ENCODE measurements at places on chromosomes 7 and 10.

GRCh38 chr7:1538544-1539180 is 8.2 kb downstream of the MAFK start:
- no peak overlapping the region for H3K4me3 ChIP-seq
- H3K27me3 ChIP-seq: peaks cover 5% of the 10 kb centered on the region
- peaks cover 70% of the 10 kb centered on the region for H3K36me3 ChIP-seq
- peaks cover 52% of the 10 kb centered on the region for H3K4me1 ChIP-seq
- no peak for DNase-seq
- H3K27ac ChIP-seq: peak overlapping the region; percentile 40

DNA sequence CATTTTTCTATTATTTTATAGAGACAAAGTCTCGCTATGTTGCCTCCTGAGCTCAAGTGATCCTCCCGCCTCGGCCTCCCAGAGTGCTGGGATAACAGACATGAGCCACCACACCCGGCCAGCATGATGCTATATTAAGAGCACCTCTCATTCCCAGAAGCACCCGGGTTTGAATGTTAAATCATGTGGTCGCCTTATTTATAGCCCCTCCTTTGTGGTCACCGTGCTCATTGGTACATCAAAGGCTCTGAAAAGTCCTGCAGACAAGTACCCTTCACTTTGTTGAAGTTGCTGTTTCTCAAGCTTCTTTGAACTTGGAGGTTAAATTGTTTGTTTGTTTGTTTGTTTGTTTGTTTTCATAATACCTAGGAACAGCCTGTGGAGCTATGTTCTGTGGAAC is 40.0 kb downstream of the CLIP2 start:
- no peaks in the 10 kb centered on the region for H3K27me3 ChIP-seq
- peaks cover 56% of the 10 kb centered on the region for H3K36me3 ChIP-seq
- peaks cover 27% of the 10 kb centered on the region for H3K4me1 ChIP-seq
- no peak overlapping the region for H3K27ac ChIP-seq

- no peaks in the 10 kb centered on the region for H3K36me3 ChIP-seq
- H3K4me1 ChIP-seq: peaks cover 15% of the 10 kb centered on the region
- H3K27me3 ChIP-seq: no peaks in the 10 kb centered on the region
- no peak overlapping the region for H3K27ac ChIP-seq
Observed at GRCh38 chr7:154842591-154842990, 160.3 kb downstream of the PAXIP1 start.

GRCh38 chr10:114749014-114749413 is 72.6 kb upstream of the FHIP2A start:
- H3K36me3 ChIP-seq: no peaks in the 10 kb centered on the region
- no peak for DNase-seq
- H3K27me3 ChIP-seq: no peaks in the 10 kb centered on the region
- no peak overlapping the region for H3K4me3 ChIP-seq
- no peak overlapping the region for H3K27ac ChIP-seq

DNA sequence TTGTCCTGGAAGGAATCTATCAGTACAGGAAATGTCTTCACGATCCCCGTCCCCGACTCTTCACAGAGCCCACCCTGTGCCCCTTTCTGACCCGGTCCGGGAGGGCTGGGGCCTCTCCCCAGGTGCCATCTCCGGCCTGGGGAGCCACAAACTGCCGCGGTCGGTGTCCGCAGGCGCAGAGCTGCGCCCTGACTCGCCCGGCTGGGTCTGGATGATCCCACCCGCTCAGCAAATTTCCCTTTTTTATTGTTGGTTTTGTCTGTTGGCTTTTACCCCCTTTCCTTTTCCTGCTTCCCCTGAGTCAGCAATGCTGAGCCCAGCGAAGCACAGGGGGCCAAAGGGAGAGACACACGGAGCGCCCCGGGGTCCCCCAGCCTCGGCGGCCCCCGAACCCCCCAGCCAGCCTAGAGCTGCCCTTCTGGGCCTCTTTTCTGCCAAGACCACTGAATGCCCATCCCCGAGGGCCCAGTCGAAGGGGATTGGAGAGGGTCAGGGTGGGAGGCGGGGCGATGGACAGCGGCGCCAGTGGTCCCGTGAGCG is 30.9 kb downstream of the LEP start:
- H3K4me3 ChIP-seq: peak overlapping the region; percentile 40
- no peak for DNase-seq
- peaks cover 5% of the 10 kb centered on the region for H3K36me3 ChIP-seq
- peaks cover 34% of the 10 kb centered on the region for H3K4me1 ChIP-seq
- H3K27me3 ChIP-seq: peaks cover 16% of the 10 kb centered on the region

- no peak overlapping the region for H3K27ac ChIP-seq
- no peaks in the 10 kb centered on the region for H3K27me3 ChIP-seq
- no peaks in the 10 kb centered on the region for H3K36me3 ChIP-seq
- no peak for DNase-seq
- H3K4me1 ChIP-seq: no peaks in the 10 kb centered on the region
- H3K4me3 ChIP-seq: no peak overlapping the region
Observed at GRCh38 chr10:61821153-61821552, 80.3 kb upstream of the ARID5B start.

DNA sequence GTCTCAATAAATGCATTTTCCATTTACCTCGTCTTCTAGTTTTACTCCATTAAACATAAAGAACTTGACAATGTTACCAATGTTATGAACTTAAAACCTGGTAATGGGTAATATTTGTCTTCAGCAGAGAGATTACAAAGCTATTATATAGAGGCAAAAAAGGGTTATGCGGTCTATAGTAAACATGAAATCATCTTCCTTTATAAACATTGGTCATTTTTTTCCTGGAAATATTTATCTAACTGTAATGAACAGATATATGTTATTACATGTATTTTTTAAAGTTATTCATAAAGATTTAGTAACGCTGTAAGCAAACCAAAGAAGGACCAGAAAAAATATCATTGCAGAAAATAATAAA is 1.3 kb downstream of the VWDE start:
- peaks cover 5% of the 10 kb centered on the region for H3K27me3 ChIP-seq
- no peak for DNase-seq
- peaks cover 7% of the 10 kb centered on the region for H3K4me1 ChIP-seq
- no peaks in the 10 kb centered on the region for H3K36me3 ChIP-seq
- H3K4me3 ChIP-seq: no peak overlapping the region

- peaks cover 17% of the 10 kb centered on the region for H3K4me1 ChIP-seq
- H3K36me3 ChIP-seq: no peaks in the 10 kb centered on the region
- no peak for DNase-seq
- no peak overlapping the region for H3K27ac ChIP-seq
- H3K4me3 ChIP-seq: no peak overlapping the region
Observed at GRCh38 chr7:132333301-132333700, 243.0 kb downstream of the PLXNA4 start.

GRCh38 chr10:125994601-125995000 is 98.2 kb downstream of the FANK1 start:
- H3K4me1 ChIP-seq: peaks cover 2% of the 10 kb centered on the region
- no peak overlapping the region for H3K4me3 ChIP-seq
- no peak for DNase-seq

GRCh38 chr10:93079663-93080349 is 6.1 kb downstream of the CYP26A1 start:
- DNase-seq: no peak
- H3K27ac ChIP-seq: no peak overlapping the region
- no peaks in the 10 kb centered on the region for H3K36me3 ChIP-seq
- peaks cover 11% of the 10 kb centered on the region for H3K4me1 ChIP-seq
- no peak overlapping the region for H3K4me3 ChIP-seq

DNA sequence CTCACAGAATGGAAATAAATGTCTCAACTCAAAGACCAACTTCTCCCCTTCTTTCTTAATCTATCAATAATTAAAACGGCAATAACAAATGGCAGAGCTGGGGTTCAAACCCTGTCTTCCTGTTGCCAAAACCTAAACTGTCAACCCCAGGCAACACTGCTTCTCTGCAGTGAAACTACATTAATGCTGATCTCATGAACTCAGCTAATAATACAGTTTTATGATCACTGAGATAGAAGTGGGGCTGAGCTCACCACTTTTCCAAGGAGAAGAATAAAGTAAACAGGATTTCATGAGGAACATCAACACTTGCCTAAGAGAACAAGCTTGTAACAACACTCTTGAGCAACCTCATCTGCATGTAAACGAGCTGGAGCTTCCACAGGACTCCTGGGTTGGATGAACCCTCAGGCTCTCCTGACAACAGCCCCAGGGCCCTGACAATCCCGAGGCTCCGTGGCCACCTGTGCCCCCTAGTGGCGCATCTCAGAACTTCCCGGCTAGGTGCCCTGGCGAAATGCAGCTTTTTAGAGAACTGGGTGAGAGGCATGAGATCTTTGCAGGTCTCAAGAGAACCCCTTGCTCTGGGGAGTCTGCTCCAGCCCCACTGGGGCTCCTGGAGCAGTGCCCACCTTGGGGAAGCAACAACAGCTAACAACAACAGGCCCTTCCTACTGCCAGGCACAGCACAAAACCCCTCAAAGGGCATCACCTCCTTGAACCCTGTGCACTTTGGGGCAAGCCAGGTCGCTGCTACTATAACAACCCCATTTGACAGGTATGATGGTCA is 169.3 kb downstream of the SH3PXD2A start:
- peaks cover 6% of the 10 kb centered on the region for H3K4me1 ChIP-seq
- H3K27me3 ChIP-seq: peaks cover 2% of the 10 kb centered on the region
- no peak overlapping the region for H3K4me3 ChIP-seq
- H3K36me3 ChIP-seq: no peaks in the 10 kb centered on the region

GRCh38 chr10:116098411-116099022 is 174.5 kb downstream of the GFRA1 start:
- DNase-seq: peak; percentile 59
- H3K36me3 ChIP-seq: no peaks in the 10 kb centered on the region
- H3K27me3 ChIP-seq: no peaks in the 10 kb centered on the region
- H3K4me1 ChIP-seq: peaks cover 21% of the 10 kb centered on the region
- no peak overlapping the region for H3K27ac ChIP-seq
- no peak overlapping the region for H3K4me3 ChIP-seq

DNA sequence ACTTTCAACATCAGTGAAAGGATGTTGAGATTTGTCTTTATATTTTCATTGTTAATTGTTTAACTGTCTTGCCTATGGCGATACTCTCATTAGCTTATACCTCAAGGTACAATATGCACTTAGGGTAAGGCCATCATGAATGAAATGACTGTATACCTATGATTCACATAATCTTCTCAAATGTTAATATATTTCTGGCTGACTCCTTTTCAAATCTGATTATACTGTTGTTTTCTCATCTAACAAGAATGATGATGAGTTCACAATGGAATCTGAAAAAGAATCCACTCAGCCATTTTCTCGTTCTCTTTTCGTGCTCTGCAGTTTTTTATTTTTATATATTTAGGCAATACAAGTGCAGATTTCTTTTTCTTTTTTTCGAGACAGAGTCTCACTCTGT is 159.1 kb downstream of the ARHGAP12 start:
- H3K27me3 ChIP-seq: no peaks in the 10 kb centered on the region
- no peak overlapping the region for H3K27ac ChIP-seq
- H3K4me1 ChIP-seq: peaks cover 19% of the 10 kb centered on the region

GRCh38 chr7:135231686-135232085 is 2.0 kb upstream of the STRA8 start:
- DNase-seq: no peak
- no peaks in the 10 kb centered on the region for H3K36me3 ChIP-seq
- no peaks in the 10 kb centered on the region for H3K4me1 ChIP-seq
- no peak overlapping the region for H3K27ac ChIP-seq
- H3K27me3 ChIP-seq: no peaks in the 10 kb centered on the region
- no peak overlapping the region for H3K4me3 ChIP-seq

- no peak overlapping the region for H3K27ac ChIP-seq
- H3K36me3 ChIP-seq: peaks cover 20% of the 10 kb centered on the region
- no peaks in the 10 kb centered on the region for H3K27me3 ChIP-seq
- DNase-seq: no peak
Observed at GRCh38 chr10:97069576-97070362, 116.0 kb downstream of the SLIT1 start.

- no peaks in the 10 kb centered on the region for H3K4me1 ChIP-seq
- H3K27ac ChIP-seq: no peak overlapping the region
- no peaks in the 10 kb centered on the region for H3K27me3 ChIP-seq
- no peaks in the 10 kb centered on the region for H3K36me3 ChIP-seq
- no peak for DNase-seq
Observed at GRCh38 chr10:129660569-129660968, 193.5 kb downstream of the MGMT start.

DNA sequence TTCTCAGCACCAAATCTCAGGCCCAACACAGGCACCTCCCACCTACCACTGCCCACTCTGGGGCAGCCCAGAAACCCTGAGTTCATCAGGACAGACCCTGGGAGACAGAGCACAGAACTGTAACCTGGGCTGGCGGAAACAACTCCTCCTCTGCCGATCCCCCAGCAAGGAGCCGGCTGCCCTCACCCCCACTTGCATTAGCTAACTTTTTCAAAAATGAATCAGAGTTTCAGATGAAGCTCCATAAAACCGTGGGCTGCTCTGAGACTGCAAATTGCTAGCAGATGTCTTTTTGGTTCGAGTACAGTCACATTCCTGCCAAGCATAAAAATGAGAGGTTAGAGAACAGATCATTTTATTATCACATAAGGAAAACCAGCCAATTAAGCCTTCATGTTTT is 93.4 kb upstream of the PARD3 start:
- no peaks in the 10 kb centered on the region for H3K27me3 ChIP-seq
- no peaks in the 10 kb centered on the region for H3K36me3 ChIP-seq
- H3K4me3 ChIP-seq: no peak overlapping the region
- H3K4me1 ChIP-seq: peaks cover 8% of the 10 kb centered on the region
- H3K27ac ChIP-seq: peak overlapping the region; percentile 33

DNA sequence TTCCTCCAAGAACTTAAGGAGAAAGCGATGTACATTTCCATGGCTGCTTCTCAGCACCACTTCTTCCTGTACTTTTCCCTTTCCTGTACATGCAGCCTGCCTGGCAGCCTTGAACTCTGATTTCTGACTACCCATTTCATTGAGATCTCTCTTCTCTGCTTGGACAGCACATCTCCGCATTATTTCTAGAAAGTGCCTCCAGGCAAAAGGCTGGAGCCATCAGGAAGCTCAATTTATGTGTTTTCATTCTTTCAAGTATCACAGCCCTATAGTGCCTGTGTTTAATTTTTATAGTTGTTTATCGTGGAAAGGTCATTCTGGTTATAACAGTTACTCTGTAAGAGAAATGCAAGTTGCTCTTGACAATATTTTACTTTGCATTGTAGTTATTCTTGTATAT is 688.0 kb upstream of the ANKRD30A start:
- H3K27me3 ChIP-seq: no peaks in the 10 kb centered on the region
- DNase-seq: no peak
- H3K4me1 ChIP-seq: no peaks in the 10 kb centered on the region
- no peak overlapping the region for H3K4me3 ChIP-seq
- H3K36me3 ChIP-seq: no peaks in the 10 kb centered on the region

DNA sequence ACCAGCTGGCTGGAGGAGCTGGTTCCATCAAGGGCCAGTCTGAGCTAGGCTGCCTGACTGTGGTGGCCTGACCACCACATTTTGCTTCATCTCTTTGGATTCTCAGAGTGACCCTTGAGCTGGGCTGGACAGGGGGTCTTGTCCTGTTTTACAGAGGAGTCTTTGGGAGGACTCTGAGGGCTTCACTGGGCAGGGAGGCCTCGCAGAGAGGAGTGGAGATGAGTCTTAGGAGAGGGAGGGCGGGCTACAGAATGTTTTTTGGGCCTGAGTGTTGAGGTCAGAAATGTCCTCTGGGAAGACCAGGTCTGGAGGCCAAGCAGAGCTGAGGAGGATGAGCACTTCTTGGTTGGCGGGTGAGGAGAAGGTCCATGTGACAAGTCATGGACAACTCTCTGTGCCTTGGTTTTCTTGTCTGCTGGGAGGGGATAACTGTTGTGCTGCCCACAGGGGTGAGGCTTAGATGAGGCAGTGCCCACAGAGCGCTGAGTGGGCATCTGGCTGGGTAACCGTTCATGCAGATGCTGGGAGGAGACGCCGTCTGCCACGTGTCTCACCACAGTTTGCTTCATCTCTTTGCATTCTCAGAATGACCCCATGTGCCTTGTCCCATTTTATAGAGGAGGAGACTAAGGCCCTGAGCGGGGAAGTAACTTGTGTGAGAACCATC is 9.4 kb downstream of the TSPAN15 start:
- peak overlapping the region; percentile 33 for H3K27ac ChIP-seq
- no peak overlapping the region for H3K4me3 ChIP-seq
- peaks cover 2% of the 10 kb centered on the region for H3K36me3 ChIP-seq
- no peak for DNase-seq
- H3K4me1 ChIP-seq: peaks cover 38% of the 10 kb centered on the region

Data from spinal cord (tissue), 10 donors.